ENCODE measurements at places on chromosomes 16 and 17. TPM values are rescaled to one million over a fixed set of nuclear protein-coding genes. Genes with fewer than 3 reads are reported as not detected.

Gene SLC35G6
- polyA plus RNA-seq: 0.25 TPM

Gene G6PC1
- not detected for polyA plus RNA-seq

Gene LRRC46
- 3.5 TPM for polyA plus RNA-seq

Gene MPP3
- polyA plus RNA-seq: 13.6 TPM

GRCh38 chr16:81581107-81581506 lies 136.5 kb downstream of the CMIP start:
- peak; percentile 75 for DNase-seq

GRCh38 chr17:75764711-75765421 lies at the start of gene GALK1:
Gene GALK1 (minus strand): TSS chr17:75765192. CDS start chr17:75765136, 56 bp downstream.
- peak; percentile 95 for DNase-seq

DNA sequence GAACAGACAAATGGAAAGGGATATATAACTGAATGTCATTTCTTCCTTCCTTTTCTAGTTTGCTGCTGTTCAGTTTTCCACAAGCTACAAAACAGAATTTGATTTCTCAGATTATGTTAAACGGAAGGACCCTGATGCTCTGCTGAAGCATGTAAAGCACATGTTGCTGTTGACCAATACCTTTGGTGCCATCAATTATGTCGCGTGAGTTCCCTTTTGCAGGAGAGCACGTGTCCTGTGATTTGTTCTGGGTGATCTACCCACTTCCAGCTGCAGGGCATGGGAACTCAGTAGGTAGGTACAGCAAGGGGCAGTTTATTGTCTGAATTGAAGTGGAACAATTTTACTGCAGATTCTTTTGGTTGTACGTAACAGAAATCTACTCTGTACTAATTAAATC lies 8.8 kb downstream of the ITGAL start:
- no peak for DNase-seq

GRCh38 chr16:1823821-1824220 lies 2.8 kb downstream of the HAGH start:
- peak; percentile 47 for DNase-seq

DNA sequence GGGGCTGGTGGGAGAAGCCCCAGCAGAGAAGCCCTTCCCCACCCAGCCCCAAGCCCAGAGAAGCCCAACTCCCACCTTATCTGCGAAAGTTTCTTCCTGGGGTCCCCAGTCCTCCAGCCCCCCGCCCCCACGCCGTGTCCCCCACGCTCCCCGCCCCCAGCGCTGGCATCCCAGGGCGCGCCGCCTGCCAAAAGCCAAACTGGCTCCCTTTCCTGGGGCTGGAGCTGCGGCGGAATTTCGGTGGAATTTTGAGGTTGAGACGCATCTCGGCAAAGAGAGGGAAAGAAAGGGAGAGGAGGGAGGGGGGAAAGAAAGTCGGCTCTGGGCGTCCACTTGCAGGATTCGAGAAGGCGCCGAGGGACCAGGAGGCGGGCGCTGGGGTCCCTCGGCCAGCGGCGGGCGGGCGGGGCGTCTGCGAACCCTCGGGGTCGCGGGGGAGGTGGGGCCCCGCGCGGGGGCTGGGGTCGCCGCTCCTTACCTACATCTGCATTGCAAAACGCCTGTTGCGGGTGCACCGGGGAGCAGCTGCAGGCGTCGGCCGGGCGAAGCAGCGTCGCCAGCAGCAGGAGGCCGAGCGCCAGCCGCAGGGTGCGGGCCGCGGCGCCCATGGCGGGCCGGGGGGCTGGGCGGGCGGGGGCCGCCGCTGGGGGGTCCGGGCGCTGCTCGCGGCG lies 571 bp downstream of the TIMP2 start:
- DNase-seq: peak; percentile 82

DNA sequence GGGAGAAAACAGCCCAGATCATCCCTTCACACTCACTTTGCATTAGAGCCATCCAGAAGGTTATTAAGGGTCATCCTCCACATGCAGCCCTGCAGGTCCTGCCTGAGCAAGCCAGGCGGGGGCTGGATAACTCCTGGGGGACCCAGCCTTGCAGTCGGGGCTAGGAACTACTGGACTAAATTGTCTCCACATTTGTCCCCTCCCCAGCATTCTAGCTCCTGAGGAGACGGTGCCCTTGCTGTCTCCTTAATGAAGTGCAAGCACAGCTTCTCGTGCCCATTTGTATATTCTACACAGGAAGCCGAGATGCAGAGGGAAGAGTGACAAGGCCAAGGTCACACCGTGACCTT lies 185.2 kb downstream of the C16orf95 start:
- no peak for DNase-seq

- DNase-seq: no peak
These were observed 193.5 kb downstream of the ZFHX3 start for GRCh38 chr16:72854267-72854959.
